ENCODE measurements at places on chromosomes 1 and 21.

DNA sequence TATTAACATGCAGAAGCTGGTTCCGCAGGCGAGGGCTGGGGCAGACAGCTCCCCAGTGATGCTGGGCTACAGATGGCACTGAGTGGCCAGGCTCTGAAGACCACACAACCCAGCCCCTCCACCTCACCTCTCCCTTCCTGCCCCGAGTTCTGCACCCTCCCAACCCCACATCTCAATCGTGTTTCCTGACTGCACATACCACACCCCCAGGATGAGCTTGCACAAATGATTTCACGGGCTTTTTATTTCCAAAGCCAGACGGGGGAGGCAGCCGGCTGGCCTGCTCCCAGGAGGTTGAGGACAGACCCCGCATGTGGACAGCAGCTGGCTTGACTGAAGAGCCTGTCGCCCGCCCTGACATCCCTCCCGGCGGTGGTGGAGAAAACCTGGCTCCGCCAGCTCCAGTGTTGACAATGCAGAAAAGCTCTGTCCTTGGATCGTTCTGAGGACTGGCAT lies 21.4 kb upstream of the ALDH4A1 start:
- no peak for DNase-seq

DNA sequence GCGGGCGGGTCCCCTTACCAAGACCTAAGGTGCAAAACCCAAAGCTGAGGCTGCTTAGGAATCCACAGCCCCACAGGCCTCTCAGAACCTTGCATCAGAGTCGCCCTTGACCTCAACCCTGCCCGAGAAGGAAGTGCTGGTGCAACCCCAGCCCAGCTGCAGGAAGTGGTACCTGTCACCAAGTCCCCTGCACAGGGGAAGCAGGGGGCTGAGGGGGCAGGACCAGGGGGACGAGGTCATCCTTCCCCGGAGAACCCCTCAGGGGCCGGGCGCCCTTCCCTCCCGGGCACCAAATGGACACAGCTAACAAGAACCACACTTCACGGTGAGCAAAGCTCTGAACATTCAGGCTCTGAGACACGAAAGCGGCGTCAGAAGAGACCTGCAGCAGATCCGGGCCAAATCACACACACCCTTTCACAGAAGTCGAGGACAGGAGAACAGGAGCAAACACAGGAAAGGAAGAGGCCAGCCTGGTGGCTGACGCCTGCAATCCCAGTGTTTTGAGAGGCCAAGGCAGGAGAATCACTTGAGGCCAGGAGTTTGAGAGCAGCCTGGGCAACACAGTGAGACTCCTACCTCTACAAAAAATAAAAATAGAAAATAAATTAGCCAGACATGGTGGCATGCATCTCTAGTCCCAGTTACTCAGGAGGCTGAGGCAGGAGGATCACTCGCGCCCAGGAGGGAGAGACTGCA lies 6.4 kb downstream of the ITGB2 start:
- DNase-seq = peak; percentile 71

DNA sequence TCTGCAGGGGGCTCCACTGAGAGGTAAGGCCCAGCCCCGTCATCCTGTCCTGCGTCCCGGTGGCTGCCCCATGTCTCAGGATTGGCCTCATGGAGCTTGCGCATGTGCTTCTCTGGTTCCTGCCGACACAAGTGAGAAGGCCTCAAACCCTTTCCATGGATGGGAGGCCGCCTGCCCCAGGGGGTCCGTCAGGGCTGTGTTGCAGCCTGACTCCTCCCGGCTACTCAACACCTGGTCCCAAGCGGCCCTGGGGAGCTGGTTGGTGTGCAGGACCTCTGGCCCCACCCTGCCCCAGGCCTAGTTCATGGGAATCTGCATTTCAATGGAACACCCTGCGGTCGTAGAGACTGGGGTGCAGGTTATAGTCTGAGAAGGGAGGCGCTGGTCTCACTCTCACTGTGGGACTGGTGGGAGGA lies 21.1 kb upstream of the PDE9A start:
- DNase-seq = no peak

GRCh38 chr1:108059945-108060344 lies 95.0 kb upstream of the VAV3 start:
- no peak for DNase-seq

GRCh38 chr1:31757204-31757679 lies 6.9 kb downstream of the ADGRB2 start:
- DNase-seq = no peak

DNA sequence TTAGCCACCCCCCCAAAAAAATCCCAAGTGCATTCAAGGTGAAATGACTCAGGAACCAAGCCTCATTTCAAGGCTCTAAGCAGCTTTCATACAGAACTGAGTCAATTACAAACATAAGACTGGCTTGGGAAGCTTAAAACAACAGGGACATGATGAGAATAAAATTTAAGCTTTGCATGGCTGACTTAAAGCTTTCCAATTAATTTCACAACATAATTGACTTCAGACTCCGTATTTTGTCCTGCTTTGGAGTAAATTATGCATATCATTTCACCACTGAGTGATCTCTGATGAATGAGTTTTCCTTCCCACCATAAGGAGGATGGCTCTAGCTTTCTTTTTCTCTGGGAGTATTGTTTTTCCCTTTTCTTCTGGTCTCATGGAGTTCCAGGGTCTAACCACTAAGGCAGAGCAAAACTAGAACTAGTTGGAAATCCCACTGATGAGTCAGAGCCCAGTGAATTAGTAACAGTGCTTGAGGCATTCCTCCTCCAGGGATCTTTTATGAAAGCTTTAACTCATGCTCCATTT lies 72.8 kb downstream of the XCL2 start:
- DNase-seq = no peak
